ENCODE measurements at places on chromosomes 12 and 14.

GRCh38 chr12:12992418-12993130 is 7.5 kb downstream of the HEBP1 start:
- no peak for DNase-seq

GRCh38 chr14:25607192-25607591 is 557.2 kb upstream of the STXBP6 start:
- no peak for DNase-seq

GRCh38 chr14:49720744-49721143 is 27.8 kb downstream of the KLHDC1 start:
- DNase-seq, result no peak

GRCh38 chr12:5447320-5447719 is 15.4 kb downstream of the NTF3 start:
- DNase-seq, result no peak

DNA sequence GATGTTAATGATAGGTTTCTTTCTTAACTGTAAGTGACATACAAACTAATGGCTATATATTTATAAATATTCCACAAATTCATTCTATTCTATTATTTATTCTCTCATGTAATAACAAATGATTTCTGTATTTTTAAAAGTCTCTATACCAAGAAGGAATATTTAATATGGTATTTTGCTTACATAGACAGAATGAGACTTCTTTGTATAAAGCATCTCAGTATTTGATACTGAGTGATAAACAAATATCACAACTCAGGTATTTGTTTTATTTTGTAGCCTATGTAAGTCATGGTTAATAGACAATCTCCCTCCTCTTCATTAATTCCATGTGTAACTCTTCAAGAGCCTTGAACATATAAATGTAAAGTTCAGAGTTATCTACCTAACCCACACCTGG is 18.0 kb downstream of the ATL1 start:
- no peak for DNase-seq

DNA sequence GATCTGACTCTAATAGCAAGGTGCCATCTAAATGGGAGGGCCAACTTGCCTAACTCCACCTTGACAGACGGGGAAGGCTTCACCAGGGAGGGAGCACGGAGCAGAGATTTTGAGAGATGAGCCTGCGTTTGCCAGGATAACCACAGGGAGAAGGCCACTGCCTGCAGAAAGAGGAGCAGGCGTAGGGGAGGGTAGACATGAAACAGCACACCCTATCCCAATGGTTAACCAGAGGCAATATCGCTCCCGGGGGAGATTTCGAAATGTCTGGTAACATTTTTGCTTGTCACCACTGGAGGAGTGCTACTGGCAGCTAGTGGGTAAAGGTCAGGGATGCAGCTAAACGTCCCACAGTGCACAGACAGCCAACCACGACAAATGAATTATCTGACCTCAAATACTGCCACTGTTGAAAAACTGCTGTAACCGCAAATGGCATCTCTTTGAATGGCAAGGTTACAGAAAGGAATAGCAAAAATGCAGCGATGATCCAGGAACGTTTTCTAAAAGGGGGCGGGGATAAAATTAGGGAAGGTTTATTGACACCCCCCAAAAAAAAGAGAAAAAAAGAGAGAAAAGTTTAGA is 126.0 kb upstream of the ATF7IP start:
- DNase-seq, result peak; percentile 48

- DNase-seq, result no peak
These were observed 2.6 kb upstream of the SOX5 start for GRCh38 chr12:23952071-23952470.

GRCh38 chr12:23431006-23431405 is 518.5 kb downstream of the SOX5 start:
- DNase-seq, result no peak
